Fibroblast of skin of left biceps (primary cell): ENCODE measurements at places on chromosomes 4 and X.

DNA sequence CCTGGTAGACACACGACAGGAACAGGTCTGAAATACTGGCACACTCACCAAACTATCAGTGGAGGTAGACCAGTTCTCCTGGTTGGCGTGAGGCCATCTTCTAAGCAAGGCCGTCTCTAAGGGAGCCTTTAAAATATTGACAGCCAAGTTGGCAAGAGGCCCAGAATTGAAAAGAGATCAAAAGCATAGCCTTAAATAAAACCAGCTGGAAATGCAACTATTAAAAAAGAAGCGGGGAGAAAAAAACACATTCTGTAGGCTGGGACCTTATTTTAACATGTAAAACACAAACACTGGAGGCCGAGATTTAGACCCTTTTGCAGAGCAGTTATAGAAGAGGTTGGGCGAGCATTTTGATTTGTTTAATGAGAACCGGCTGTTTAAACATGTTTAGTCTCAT, 233.0 kb upstream of the CLNK start:
- peak; percentile 74 for DNase-seq

DNA sequence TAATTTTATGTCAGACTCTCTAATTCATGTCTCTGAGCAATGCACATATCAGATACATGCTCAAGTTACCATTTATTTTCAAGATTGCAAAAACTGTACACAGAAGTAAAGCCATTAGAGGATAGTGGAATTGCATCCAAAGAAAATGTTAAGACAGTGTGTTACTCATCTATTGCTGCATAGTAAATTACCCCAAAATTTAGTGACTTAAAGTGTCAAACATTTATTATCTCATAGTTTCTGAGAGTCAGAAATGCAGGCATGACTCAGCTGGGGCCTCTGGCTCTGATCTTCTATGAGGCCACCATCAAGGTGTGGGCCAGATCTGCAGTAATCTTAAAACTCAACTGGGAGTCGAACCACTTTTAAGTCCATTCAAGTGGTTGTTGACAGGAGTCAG, 275.2 kb downstream of the QDPR start:
- peak; percentile 59 for DNase-seq

- peak; percentile 64 for DNase-seq
Measured at GRCh38 chr4:168636506-168637196, 139.8 kb downstream of the PALLD start.

GRCh38 chr4:169293343-169294176, 22.8 kb upstream of the SH3RF1 start:
- no peak for DNase-seq

DNA sequence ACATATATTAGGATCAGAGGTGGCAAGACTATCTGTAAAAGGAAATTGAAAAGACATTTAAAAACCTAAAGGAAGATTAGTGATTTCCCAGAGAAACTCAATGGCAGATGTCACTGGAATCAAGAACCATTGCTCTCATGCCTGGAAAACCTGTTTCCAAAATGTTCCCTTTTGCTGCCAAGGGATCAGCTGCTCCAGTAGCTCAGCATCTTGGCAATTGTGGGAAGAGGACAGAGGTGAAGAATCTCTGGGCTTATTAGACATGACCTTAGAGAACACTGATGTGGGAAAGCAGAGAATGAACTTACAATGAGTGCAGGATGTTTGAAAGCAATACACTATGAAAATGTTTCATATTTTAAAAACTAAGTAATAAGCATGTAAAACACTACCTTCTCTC, 98.3 kb downstream of the SHROOM3 start:
- DNase-seq: no peak

- no peak for DNase-seq
Measured at GRCh38 chr4:165986956-165987698, 114.1 kb downstream of the TLL1 start.

DNA sequence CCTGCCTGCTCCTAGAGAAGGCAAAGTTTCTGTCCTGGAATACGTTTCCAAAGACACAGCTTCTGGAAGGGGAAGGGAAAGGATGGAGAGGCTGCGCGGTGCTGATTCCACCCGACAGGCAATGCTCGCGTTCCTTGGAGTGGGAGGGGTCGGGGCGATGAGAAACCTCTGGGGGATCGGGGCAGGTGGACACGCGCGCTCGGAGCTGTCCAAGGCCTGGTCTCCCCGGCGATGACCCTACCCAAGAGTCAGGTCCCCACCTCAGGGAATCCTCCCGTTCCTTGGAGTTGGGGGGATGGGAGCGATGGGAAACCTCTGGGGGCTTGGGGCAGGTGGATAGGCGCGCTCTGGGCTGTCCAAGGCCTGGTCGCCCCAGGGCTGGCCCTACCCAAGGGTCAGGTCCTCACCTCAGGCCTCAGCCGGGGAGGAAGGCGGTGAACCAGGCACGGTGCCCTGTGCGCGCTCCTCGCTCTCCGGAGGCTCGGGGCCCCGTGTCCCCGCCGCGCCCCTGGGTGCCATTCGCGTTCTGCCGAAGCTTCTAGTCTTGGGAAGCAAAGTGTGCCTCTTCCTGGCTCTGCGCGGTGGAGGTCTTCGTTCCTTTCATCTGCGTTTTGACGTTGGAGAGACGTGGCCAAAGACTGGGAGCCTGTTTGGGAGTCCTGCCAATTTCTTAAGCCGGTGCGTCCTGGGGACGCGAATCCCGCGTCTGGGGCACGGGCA, 10.6 kb upstream of the SHOX start:
- no peak for DNase-seq

- no peak for DNase-seq
Measured at GRCh38 chr4:109276482-109277095, 25.9 kb downstream of the COL25A1 start.

DNA sequence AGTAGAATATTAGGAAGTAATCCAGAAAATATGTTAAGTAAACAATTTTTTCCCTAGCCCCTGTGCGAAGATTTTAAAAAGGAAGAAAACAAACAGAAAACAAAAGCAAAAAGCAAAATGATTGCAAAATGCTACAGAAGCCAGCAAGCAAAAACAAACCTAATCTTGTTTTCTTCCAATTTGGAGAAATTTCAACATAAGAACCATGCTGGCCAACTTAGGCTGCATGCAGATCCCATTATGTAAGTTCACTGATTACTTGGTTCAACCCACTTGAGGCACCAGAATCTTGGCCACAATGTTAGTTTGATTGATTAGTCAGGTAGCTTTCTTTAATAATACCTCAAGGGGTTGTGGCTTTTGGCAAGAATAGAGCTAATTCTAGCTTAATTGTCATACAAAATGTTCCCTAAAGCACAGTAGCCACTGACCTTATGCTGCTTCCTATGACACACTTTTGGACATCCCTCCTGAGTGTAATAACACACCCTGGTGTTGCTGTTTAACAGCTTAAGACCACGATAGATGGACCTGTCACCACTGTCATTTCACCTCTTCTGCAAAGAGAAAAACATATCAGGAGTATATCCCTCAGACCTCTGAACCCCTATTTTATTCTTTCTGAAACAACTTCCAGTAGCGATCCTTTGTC, 2342.1 kb downstream of the PCDH7 start:
- no peak for DNase-seq

DNA sequence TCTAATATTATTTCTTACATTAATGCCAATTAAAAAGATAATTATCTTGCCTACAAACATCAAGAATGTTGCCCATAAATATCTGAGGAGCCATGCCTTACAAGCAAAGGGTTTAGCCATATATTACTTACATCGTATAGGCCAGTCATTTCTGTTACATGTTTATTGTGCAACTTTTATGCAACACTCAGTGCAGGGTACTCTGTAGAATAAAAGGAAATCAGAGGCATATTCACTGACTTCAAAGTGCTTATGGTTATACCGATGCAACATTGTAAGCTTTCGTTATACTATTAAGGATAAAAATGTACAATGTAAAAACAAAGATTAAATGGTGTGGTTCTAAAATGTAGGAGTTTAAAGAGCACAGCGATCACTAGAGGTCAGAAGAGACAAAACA, 315.9 kb downstream of the PCDH10 start:
- no peak for DNase-seq

DNA sequence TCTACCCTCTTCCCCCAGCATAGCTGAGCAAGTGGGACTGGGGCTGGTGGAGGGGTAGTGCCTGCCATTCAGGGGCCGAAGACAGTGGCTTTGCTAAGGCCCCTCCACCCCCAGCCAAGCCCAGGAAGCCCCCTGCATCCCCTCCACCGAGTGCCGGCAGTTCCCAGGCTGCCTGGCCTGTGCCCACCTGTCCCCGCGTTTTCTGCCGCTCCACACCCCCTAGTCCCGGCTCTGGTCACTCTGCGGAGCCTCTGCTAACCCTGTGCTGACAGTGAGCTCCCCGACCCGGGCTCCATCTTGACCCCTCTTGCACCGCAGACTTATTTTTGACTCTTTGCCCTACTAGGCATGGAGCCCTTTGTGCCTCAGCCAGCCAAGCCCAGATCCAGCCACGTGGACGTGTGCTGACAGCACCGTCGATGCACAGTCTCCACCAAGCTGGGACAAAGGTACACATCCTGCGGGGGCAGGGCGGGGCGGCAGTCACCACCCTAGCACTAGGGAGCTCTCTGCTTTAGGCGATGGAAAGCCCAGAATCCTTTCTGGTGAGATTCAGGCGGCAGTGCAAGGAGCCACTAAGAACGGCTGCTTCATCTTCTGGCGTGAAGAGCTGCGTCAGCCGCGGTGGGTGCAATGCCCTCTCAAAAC, 96.6 kb downstream of the PHKA2 start:
- no peak for DNase-seq

GRCh38 chrX:38959736-38960135, 158.5 kb downstream of the MID1IP1 start:
- no peak for DNase-seq

GRCh38 chr4:74018771-74019170, 19.7 kb downstream of the CXCL3 start:
- no peak for DNase-seq

DNA sequence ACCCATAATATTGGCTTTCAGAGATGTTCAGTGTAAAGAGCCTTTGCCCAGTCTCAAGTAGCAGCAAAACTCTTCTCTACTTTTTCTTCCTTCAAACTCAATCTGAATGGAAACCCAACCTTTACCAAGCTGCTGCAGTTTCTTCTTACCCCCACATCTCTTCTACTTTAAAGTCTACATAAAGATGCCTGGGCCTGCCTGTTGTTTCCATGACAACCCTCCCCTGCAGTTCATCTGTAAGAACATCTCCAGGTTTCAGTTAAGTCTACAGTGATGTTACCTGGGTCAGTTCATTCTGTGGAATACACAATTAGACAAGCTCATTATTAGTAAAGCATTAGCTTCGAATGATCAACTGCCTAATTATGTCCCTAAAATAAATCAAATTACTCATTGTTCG, 81.4 kb downstream of the SPANXN3 start:
- DNase-seq: no peak

- DNase-seq: no peak
Measured at GRCh38 chr4:91621446-91621845, 682.3 kb upstream of the GRID2 start.

DNA sequence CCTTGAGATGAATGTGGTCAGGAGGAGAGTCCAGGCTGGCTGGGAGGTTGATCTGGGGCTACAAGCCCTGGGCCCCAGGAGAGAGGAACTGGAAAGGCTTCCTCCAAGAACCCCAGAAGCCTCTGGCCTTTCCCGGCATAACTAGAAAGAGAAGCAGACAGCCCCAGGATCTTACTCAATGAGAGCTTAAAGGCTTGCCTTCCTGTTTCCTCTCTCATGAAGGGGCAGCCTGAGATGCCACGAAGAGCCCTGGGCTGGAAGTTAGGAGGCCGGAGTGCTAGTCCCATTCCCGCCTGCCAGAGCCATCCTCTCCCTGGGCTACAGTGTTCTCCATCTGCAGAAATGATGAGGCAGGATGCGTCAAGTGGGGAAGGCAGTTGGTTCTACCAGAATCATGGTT, 20.1 kb upstream of the XPNPEP2 start:
- no peak for DNase-seq

DNA sequence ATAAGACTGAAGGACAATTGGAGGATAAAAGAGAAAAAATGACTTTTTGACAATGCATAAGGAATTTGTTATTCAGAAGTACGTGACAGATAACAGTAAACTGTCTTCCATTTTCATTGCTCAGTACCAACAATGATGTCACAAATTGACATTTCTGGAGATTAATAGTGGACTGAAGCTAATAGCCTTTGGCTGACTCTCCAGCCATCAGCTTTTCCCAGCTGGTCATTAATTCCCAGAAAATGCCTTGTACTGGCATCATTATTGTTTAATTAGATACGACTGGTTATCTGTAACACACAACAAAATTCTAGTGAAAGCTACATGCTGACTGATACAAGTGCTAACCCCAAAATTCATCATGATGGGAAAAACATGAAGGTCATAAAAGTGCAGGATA, 147.9 kb upstream of the FGF13 start:
- DNase-seq: no peak

DNA sequence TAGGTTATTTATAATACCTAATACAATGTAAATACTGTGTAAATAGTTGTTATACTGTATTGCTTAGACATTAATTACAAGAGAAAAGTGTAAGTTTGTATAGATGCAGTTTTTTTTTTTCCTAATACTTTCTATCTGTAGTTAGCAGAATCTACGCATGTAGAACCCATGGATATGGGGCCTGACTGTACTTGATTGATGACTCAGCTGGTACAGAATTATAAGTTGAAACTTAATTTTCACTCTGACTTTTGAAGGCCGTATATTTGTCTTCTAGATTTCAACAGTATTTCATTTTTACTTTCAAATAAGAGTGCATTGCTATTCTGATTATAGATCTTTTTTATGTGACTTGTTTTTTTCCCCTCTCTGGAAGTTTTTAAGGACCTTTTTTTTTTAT, 30.8 kb upstream of the NDUFC1 start:
- no peak for DNase-seq

DNA sequence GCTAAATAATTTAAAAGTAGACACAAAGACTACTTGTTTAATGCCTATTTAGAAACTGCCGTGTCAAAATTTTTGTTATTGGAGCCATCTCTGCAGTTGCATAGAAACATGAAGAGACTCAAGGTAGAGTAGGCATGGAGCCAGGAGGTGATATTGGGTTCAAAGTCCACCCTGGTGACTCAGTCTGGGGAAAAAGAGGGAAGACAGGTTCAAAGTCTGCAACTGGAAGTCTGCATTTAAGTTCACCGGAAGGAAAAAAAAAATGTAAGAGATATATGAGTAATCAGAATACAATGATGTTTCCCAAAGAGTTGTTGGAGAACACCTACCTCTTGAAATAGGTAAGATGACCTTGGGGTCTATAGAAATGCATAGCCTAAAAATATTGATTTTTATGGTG, 67.4 kb upstream of the QRFPR start:
- no peak for DNase-seq

GRCh38 chr4:113474017-113474416, 287.5 kb downstream of the CAMK2D start:
- peak; percentile 50 for DNase-seq

DNA sequence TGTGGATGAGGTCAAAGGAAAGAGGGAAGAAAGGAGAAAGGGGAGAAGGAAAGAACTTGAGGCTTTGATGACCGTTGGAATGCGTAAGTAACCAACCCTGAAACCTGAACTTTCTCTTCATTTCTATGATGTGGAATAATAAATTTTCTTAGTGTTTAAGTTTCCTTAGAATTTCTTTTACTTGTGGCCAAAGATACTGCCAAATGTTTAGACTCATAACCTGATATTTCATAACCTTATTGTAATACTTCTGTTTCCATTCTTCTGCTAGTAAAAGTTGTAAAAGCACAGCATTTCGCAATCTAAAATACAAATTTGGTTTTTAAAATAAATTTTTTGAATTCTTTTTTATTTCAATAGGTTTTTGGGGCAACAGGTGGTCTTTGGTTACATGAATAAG, 258.5 kb upstream of the GIMD1 start:
- DNase-seq: no peak
